Right ventricle myocardium inferior (tissue), 1 donor: ENCODE measurements at places on chromosomes 3 and 15.

DNA sequence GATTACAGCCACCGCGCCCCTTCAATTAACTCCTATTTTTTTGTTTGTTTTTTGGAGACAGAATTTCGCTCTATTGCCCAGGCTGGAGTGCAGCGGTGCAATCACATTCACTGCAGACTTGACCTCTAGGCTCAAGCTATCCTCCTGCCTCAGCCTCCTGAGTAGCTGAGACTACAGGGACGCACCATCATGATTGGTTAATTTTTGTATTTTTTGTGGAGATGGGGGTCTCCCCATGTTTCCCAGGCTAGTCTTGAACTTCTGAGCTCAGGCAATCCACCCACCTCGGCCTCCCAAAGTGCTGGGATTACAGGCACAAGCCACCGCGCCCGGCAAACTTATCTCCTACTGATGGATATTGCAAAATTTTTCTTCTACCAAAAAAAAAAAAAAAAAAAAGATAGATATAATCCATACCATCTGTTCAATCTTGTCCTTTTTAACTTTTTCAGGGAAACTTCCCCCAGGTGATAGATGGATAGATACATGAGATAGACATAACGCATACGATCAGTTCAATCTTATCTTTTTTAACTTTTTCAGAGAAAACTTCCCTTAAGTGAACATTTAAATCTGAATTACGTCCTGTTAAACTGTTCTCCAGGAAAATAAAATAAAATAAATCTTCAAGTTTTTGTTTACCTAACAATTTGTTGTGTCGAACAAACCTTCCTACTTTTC lies 693 bp upstream of the RPSA start:
- DNase-seq: no peak

- DNase-seq: no peak
These were observed 29.9 kb upstream of the CACNA2D2 start for GRCh38 chr3:50533316-50533715.

GRCh38 chr15:93170329-93170728 lies 81.3 kb upstream of the RGMA start:
- DNase-seq: no peak

GRCh38 chr15:82874961-82875360 lies 65.5 kb downstream of the WHAMM start:
- no peak for DNase-seq

DNA sequence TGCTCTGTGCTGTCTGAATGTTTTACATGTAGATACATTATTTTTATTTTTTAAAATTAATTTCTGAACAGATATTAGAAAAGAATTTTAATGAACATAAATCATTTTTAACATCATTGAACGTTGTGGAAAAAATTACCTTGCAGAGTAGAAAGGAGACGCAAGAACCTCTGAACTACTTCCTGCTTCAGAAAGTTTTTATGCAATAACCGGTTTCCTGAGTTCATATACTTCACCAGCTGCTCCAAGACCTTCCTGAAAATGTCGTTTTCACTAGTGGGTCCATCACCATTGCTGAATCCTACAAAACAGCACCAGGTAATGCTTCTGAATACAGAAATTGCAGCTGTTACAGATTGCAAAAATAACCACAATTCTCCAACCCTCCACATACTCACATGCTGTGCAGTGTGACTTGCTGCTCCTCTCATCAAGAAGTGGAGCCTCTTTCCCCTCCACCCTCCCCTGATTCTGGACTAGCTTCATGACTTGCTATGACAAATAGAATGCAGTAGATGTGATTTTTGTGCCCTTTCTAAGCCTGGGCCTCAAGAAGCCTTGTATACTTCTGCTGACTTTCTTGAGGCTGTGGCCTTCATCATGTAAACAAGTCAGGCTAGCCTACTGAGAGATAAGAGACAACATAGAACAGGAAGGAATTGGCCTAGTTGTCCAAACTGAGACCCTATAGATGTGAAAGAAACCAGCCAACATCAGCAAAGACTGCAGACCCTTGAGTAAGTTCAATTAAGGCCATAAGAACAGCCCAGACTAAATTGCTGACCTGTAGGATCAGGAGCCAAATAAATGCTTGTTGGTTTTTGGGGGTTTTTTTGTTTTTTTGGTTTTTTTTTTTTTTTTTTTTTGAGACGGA lies 80.4 kb downstream of the TRANK1 start:
- DNase-seq: no peak

- DNase-seq: no peak
These were observed 105.7 kb downstream of the PPP2R3A start for GRCh38 chr3:136070953-136071949.
